ENCODE measurements at places on chromosomes 13 and 19. TPM values are rescaled to one million over a fixed set of nuclear protein-coding genes. Genes with fewer than 3 reads are reported as not detected.

DNA sequence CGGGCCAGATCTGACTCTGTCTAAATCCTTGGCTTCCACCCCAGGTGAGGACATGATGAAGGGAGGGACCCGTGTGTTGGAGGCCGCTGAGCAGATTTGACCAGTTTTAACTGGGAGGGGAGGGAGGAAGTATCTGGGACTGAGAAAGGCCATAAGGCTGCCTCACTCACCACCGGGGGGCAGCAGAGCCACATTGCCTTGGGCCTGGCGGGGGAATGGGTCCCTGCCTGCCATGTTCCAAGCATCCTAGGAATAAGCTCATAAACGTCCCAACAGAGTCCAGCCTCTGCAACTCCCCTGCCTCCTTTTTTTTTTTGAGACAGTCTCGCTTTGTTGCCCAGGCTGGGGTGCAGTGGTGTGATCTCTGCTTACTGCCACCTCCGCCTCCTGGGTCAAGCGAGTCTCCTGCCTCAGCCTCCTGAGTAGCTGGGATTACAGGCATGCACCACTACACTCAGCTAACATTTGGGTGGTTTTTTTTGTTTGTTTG, 15.5 kb downstream of the MAST3 start:
- no peak for DNase-seq

GRCh38 chr13:24906268-24906667, 142.3 kb downstream of the RNF17 start:
- no peak for DNase-seq

GRCh38 chr13:34567597-34567996, 374.5 kb upstream of the NBEA start:
- no peak for DNase-seq

SHISA2 gene
- total RNA-seq, result 170 TPM

APOC4 gene
- not detected for total RNA-seq

Measured in epithelial cell of proximal tubule (primary cell).